Cardiac septum (tissue), 1 donor: ENCODE measurements at places on chromosomes 2 and 18. TPM values are rescaled to one million over a fixed set of nuclear protein-coding genes. Genes with fewer than 3 reads are reported as not detected.
A peak's percentile ranks its signal among the peaks of the same experiment; 100 is the strongest.

The NR4A2 gene
- 1.1 TPM for total RNA-seq

The ELOA2 gene
- not detected for total RNA-seq

The LONRF2 gene
- total RNA-seq: 24.5 TPM

The TMEM200C gene
- total RNA-seq: 1.0 TPM

GRCh38 chr2:132415256-132415914 is 1.2 kb upstream of the GPR39 start:
- DNase-seq: no peak

DNA sequence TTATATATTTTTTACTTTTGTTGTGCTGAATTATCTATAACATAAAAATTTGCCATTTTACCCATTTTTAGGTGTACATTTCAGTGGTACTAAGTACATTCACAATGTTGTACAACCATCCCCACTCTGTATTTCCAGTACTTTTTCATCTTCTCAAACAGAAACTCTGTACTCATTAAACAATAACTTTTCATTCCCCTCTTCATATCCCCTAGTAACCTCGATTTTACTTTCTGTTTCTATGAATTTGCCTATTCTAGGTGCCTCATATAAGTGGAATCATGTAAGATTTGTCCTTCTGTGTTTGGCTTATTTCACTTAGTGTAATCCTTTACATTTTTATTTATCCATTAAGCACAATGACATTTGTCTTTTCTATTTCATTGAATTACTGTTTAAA is 51.3 kb downstream of the GTF2A1L start:
- DNase-seq: no peak

GRCh38 chr2:237618449-237618848 is 8.9 kb upstream of the LRRFIP1 start:
- DNase-seq: no peak

DNA sequence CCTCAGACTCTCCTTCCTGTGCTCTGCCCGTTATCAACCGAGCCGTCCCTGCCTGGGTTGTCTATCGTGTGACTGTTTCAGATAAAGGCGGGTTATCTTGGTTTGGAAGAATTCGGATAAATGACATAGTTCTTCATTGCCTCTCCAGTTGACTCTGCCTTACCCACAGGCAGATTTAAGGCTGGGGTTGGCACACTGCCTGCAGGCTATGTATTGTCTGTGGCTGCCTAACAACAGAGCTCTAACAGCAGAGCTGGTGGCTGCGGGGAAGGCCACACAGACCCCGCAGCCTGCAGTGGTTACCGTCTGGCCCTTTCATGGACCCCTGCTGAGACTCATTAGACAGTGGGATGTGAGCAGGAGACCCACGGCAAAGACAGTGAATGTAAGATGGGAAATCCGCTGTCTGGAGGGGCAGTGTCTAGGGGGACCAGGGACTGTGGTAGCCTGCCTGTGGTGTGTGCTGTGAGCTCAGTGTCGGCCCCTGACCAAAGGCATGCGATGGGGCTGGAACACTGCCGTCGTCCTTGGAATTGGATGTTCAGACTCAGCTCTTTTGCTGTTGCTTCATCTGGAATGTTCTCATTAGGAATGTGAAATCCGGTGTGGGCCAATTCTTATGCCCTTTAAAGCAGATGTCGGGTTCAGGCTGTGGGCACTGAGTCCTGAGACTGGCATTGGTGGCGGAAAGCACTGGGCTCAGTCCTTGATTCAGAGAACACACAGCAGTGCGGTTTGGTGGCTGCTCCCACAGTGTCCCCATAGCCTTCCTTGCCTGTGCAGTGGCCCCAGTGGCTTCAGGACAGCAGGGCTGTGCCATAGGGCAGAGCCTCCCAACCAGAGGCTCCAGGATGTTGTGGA is 44.5 kb downstream of the SH3RF3 start:
- peak; percentile 81 for DNase-seq

DNA sequence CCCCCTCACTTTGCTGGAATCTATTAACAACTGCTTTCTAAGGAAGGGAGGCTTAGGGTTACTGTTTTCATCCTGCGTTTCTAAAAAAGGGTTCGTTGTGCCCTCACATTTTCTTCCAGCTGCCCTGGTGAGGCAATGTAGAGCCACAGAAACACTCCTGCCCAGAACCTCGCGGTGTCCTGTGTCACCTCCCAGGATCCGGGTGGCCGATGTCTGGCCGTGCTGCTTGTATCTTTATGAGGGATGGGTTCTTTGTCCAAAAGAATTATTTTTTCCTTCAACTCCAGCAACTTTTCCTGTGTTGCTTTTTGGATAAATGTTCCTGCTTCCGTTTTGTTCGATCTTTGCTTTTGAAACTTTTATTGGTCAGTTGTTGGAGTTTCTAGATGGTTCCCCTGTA is 291.8 kb upstream of the HS6ST1 start:
- DNase-seq: peak; percentile 50

DNA sequence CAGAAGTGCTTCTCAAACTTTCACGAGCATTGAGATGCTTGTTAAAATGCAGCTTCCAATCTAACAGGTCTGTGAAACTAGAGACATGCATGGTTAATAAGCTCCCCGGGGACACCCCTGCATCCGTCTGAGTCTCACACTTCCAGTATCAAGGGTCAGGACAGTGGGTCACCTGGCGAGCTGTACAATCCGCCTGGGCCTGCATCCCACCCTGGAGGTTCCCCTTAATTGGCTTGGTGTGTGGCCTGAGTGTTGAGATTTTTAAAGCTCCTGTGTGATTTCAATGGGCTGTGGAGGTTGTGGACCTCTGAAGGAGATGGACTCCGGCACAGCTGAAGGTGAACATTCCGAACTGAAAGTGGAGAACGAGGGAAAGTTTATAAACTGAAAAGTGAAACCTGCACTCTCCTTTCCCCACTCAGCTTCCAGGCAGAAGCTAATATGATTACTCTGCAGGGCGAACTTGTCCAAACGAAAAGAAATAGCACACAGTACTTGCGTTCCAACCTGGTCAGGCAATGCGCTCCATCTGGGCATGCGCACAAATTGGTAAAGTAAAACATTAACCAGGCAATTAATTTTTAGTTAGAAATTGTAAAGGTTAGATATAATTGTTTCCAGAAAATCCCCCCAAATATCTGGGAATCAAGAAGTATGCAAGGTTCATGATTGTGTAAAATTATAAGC is 191.7 kb upstream of the ALKAL2 start:
- no peak for DNase-seq

GRCh38 chr2:15675456-15676195 is 84.0 kb downstream of the DDX1 start:
- no peak for DNase-seq

DNA sequence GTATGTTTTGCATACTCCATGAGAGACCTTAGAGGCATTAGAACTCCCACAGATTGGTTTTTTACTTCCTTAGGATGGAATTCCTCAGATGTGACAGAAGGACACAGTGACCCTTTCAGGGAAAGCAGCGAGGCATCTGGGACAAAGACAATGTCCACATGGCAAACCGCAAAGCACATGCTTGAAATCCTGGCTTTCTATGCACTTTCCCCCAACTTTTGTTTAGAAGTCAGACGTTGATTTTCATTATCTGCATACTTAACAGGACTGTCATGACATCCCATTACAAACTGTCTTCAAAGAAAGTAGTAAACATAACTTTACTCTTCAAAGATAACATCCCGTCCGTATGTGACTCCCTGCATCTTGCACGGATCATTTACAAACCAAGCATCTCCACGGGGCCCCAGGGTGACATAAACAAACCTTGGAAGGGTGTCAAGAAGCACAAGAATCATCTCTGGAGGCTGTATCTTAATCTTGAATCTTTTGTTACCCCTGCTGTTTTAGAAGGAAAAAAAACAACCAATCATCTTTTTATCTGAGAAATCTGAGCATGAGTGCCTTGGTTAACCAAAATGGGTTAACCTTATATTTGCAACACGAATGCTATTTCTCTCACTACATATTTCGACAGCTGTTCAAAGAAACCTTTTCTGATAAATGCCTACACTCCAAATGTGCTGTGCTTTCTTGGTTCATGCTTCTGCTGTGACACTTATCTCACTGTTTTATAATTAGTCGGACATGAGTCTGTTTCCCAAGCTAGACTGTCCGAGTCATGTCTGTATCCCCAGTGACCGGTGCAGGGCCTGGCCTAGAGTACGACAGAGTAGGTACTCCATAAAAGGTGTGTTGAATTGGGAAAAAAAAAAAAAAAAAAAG is 90.8 kb downstream of the CCBE1 start:
- DNase-seq: no peak

- no peak for DNase-seq
Observed at GRCh38 chr2:172046080-172046678, 39.1 kb upstream of the DLX1 start.

GRCh38 chr2:57941816-57942215 is 104.8 kb upstream of the VRK2 start:
- DNase-seq: no peak

DNA sequence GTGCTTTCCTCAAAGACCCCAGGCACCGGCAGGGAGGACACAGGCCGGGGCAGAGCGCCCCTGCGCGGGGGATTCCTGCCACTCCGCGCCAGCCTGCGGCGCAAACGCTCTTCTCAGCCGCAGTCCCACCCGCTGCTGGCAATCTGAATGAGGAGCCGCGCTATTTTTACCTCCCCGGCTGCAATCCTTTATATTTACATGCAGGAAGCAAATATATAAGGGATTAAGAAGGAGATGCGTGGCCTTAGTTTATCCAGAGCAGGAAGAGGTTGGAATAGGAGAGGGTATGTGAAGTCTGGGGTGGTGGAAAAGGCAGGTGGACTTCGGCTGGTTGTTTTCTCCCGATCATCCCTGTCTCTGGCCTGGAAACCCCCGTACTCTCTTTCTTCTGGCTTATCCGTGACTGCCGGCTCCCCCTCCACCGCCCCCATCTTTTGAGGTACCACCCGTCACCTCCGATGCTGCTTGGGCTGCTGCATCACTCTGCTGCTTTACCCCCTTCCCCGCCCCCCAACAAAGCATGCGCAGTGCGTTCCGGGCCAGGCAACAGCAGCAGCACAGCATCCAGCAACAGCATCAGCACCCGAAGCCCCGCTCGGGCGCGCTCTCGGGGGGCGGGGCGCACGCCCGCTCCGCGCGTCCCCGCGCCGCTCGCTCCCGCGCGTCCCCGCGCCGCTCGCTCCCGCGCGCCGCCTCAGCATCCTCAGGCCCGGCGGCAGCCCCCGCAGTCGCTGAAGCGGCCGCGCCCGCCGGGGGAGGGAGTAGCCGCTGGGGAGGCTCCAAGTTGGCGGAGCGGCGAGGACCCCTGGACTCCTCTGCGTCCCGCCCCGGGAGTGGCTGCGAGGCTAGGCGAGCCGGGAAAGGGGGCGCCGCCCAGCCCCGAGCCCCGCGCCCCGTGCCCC is at the start of gene ADAM23:
Gene ADAM23 (plus strand): TSS at position 700 of the 902 bp plus-strand sequence. CDS start 335 bp downstream, outside the sequence.
- DNase-seq: peak; percentile 85
